Endothelial cell (in vitro differentiated cells): ENCODE measurements at places on chromosomes 2 and 18. TPM values are rescaled to one million over a fixed set of nuclear protein-coding genes. Genes with fewer than 3 reads are reported as not detected.
A peak's percentile ranks its signal among the peaks of the same experiment; 100 is the strongest.

The SEMA4C gene
- total RNA-seq = 279 TPM

GRCh38 chr2:71935262-71935848 lies 212.3 kb downstream of the CYP26B1 start:
- no peak for DNase-seq

DNA sequence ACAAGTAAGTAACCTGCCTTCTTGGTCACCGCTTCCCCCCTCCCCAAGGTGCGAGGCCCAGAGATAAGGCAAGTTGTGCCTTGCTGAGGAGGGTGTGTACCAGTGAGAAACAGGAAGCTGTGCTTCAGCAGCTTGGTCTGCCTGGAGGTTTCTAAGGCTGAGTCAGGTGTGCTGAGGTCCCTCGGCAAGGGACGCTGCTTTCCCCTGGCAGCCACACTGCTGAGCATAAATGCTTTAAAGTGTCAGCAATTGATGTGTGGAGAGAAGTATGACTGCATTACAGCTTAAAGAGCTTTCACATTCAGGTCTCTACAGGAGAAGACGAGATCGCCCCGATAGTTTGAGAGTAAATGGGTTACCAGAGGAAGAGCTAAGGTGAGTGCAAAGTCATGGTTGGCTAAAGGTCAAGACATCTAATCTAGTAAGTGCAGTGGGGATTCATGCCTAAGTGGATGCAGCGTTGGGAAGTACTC lies 86.9 kb downstream of the LIMS1 start:
- peak; percentile 31 for DNase-seq

DNA sequence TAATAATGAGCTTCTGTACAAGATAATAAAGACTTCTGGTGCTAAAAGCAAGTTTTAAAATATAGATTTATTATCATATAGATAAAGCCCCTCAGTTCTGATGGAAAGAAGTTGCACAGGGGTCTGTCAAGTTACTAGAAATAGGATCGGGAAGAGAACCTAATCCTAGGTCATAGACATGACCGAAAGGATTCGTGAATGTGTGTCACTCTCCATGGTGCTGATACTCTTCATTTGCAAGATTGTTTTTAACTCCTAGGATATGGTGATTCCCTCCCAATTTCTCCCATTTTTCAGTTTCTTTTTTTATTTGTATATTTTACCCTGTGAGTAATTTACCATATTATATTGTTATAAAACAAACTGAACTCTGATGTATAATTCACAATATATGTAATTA lies 58.9 kb upstream of the CTNNA2 start:
- peak; percentile 9 for DNase-seq

- DNase-seq = no peak
Measured at GRCh38 chr2:460861-461260, 173.0 kb upstream of the ALKAL2 start.

GRCh38 chr18:44514106-44514505 lies 166.6 kb upstream of the SETBP1 start:
- no peak for DNase-seq

DNA sequence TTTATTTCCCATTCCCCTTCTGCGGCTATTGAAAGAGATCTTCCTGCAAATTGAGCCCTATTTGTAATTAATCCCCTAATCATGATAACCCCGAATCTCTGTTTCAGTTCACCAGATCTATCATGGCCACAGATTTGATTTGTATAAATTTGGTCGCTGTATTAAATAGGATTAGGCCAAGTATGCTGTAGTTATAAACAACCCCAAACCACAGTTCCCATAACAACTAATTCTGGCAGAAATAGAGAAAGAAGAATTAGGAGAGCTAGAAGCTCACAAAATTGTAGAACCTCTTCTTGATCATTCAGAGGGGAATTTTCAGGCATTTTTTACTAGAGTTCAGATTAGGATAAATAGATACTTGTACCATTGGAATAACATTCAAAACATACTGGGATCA lies 433.7 kb upstream of the TNP1 start:
- DNase-seq = no peak

DNA sequence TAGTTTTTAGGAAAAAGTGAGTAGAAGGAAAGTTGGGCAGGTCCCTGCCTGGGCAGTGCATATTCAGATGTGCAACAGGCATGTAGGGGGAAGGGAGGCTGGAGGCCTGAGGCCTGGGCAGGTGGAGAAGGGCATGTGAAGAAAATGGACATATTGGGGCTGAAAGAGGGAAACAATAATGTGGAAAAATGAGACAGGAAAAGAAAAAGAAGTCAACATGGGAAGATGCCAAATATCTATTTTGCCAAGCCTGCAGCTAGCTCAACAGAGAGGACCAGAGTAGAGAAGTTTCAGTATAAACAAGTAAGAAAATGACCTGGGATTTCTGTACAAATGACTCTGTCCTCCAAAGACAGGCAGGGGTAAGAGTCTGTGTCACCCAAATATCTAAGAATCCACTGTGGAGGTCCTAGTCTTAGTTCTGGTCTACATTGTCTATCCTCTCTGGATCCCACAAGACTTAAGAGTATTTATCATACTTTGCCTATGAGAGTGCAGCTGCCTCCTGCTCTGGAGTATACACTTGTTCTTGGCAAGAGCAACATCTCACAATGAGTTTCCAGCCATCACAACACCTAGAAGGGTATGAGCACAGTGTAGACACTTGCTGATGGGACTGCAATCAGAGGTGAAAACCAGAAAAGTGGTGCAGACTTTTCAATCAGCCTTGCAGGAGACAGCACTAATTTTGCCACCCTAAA lies 80.2 kb downstream of the CLHC1 start:
- no peak for DNase-seq

DNA sequence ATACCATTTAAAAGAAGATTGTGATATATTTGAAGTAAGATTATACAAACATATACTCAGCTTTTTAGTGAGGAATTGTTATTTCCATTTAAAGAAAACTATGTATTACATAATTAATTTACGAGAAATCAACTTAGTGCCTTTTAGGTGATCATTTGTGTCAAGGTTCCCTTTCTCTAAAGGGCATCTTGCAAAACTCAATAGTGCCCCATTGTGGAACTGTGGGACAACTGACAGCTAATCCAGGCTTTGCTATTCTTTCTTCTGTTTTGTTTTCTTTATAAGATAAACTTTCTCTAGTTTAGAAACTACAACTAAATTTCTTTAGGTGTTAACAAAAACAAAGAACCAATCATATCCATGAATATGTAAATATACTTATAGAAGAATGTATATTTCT lies 24.3 kb upstream of the VIT start:
- DNase-seq = no peak

The SCN9A gene
- 47.3 TPM for total RNA-seq

GRCh38 chr2:230930928-230931555 lies 6.0 kb upstream of the GPR55 start:
- DNase-seq = no peak

The OR6B2 gene
- total RNA-seq = 0.23 TPM

- DNase-seq = peak; percentile 53
Measured at GRCh38 chr18:65750389-65751154, at the start of gene CDH7. Gene CDH7 (plus strand): TSS chr18:65751012. CDS start chr18:65762843, 11,831 bp downstream.

The MEP1B gene
- total RNA-seq = 0.15 TPM

The LANCL1 gene
- 38.7 TPM for total RNA-seq

GRCh38 chr2:238304116-238304515 lies 15.7 kb upstream of the PER2 start:
- DNase-seq = no peak

- DNase-seq = no peak
Measured at GRCh38 chr2:96342085-96342484, 6.5 kb downstream of the NCAPH start.

DNA sequence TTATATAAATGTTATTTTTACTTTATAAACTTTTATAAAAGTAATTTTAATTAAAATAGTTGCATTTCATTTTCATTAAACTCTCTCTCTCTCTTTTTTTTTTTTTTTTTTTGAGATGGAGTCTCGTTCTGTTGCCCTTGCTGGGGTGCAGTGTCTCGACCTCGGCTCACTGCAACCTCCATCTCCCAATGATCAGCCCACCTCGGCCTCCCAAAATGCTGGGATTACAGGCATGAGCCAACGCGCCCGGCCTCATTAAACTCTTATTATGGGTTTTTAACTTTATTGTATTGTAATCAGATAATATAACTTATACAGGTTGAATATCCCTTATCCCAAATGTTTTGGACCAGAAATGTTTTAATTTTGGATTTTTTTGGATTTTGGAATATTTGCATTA lies 10.9 kb upstream of the NPPC start:
- DNase-seq = no peak

The G6PC2 gene
- total RNA-seq = not detected

The GPD2 gene
- 38.3 TPM for total RNA-seq

The C2orf74 gene
- 13.6 TPM for total RNA-seq

GRCh38 chr18:12291690-12292089 lies 16.4 kb upstream of the TUBB6 start:
- DNase-seq = no peak

The TACR1 gene
- total RNA-seq = 1.0 TPM

DNA sequence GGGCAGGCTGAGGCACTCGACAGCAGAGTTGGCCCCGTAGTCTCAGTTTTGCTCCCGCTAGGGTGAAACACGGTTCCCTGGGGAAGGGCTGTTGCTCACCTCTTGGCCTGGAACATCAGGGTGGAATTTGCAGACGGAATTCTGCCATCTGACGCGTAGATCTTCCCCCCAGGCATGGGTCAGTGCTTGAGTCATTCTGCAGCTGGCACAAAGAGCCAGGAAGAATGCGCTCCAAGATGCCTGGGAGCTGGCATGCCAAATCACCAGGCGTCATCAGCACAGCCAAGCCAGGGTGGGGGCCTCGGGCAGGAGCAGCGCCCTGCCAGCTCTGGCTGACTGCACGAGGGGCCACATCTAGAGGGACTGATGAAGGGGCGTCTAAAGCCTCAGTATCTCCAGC lies 42.7 kb downstream of the ODC1 start:
- no peak for DNase-seq

- no peak for DNase-seq
Measured at GRCh38 chr2:120236316-120236715, 13.1 kb upstream of the TMEM185B start.

- no peak for DNase-seq
Measured at GRCh38 chr18:74689251-74689650, 91.6 kb downstream of the ZNF407 start.

The UCN gene
- 1.5 TPM for total RNA-seq

DNA sequence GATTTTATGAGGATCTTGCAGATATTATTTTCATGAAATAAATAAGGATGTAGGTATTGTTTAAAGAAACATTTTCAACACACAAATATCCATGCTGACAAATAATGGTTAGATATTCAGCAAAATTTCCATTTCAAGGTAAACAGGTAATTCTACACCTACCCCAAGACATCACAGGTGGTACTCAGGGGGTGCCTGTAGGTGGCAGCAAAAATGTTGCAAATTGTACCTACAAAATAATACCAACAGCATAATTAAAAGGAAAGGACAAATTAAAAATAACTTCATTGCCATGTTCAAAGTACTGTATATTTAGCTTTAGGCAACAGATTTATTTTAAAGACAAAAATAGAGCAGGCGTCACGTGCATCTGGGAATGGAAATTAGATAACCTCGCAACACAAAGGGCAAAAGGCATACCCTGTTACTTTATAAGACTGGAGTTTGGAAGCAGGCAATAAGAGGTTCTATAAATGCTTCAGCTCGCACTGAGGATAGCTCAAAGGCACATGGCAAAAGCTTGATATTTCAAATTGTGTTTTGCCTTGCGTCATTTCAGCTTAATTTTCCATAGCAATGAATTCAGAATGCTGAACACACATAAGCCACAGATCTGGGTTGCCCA lies 630.5 kb downstream of the TDRD15 start:
- no peak for DNase-seq

DNA sequence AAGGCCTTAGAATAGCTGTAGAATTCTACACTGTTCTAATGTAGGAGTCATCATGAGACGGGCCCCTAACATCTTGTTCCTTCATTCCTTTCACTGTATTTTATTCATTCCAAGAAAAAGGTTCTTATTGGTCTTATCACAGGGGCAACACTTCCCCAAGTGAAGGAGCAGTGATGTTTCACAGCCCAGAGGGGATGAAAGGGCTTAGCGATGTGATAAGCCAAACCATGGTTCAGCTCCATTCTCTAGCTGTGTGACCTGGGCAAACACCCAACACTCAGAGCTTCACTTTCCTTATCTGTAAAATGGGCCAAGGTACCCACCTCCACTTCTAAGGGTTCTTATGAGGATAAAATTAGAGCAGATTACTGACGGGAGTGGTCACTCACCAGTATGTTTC lies 25.4 kb upstream of the HS6ST1 start:
- no peak for DNase-seq

- DNase-seq = peak; percentile 85
Measured at GRCh38 chr2:235135990-235136561, 184.3 kb downstream of the SH3BP4 start.

GRCh38 chr2:237588044-237588696 lies 2.4 kb downstream of the RAB17 start:
- DNase-seq = no peak

DNA sequence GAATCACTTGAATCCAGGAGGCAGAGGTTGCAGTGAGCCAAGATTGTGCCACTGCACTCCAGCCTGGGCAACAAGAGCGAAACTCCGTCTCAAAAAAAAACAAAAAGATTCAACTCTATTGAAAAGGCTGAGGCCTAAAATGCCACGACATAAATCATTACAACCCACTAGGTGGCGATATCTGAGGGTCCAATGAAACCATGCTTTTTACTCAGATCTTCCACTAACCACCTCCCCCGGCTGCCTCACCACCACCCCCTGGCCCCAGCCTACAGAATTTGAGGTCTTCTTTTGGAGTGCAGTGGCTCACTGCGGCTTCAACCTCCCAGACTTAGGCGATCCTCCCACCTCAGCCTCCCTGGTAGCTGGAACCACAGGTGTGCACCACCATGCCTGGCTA lies 57.5 kb downstream of the AP1S3 start:
- DNase-seq = peak; percentile 20
